ENCODE measurements at places on chromosomes 4 and X. TPM values are rescaled to one million over a fixed set of nuclear protein-coding genes. Genes with fewer than 3 reads are reported as not detected.

Gene SLC16A2
- 22.7 TPM for total RNA-seq

Gene CABS1
- not detected for total RNA-seq

Gene NPNT
- total RNA-seq, result 0.29 TPM

Gene CCNB3
- 1.3 TPM for total RNA-seq

Gene DGKK
- not detected for total RNA-seq

Gene KLHL34
- not detected for total RNA-seq

Gene GAGE2A
- total RNA-seq, result not detected

Gene RPL34
- total RNA-seq, result 955 TPM

Gene MAGEA4
- not detected for total RNA-seq

Gene DMRTC1
- total RNA-seq, result not detected

Gene CXCL8
- total RNA-seq, result 11.2 TPM

Gene MAGEA8
- total RNA-seq, result not detected

Measured in A549 treated with GW870086 at 1 μM for 4 hours (cell line).